Activated CD8-positive, alpha-beta memory T cell treated with anti-CD3 and anti-CD28 coated beads for 1 hour (primary cell): ENCODE measurements at places on chromosomes 4 and X.

- DNase-seq, result peak; percentile 79
Observed at GRCh38 chrX:19990556-19991349, at the start of gene BCLAF3. TSS of gene BCLAF3 (minus strand) at chrX:19991061. CDS start at chrX:19970264, 20,797 bp downstream.

GRCh38 chr4:180942367-180942916 is 1300.8 kb upstream of the TENM3 start:
- no peak for DNase-seq

- no peak for DNase-seq
Observed at GRCh38 chrX:121231566-121232358, 184.4 kb downstream of the GLUD2 start.

DNA sequence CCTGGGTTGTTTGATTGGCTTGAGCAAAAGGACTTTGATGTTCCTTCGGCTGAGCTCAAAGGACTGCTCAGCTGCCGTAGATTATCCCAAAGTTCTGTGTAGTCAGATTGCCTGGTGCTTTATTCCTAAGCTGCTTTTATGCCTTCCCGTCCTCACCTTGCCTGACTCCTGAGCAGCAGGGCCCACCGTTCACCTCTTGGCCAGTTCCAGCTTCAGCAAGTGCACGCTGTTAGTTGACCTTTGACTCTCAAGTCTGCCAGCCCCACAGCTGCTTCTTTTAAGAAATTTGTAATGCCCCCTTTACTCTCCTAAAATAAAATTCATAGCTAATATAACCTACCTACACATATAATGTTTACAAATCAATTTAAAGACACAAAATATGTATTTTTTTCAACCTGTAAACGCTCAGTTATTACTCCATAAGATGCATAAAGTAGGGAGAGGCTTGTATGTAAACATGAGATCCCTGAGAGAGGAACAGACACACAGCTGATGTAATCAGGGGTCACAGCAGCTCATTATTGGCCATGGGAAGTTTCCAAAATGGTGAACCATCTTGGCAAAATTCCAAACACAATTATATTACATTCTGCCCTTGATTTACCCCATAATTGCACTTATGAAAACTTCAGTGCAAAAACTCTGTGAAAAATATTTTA is 28.6 kb downstream of the UCHL1 start:
- no peak for DNase-seq

DNA sequence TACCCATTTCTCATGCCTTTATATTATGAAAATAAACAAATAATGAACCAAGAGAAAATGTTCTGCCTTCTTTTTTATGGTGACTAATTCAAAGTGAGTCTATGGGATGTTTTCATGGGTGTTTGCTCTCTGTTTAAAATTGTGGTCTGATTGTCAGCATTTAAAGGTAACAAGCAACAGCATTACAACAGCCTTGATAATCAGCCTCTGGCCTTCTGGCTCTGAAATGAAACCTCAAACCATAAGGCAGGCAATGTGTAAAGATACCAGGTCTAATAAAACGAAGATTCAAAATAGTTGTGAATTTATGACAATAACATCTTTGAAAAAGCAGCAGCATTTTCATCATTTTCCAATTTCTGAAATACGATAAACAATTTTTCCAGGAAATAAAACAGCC is 63.7 kb downstream of the FAM13A start:
- no peak for DNase-seq
